ENCODE measurements at places on chromosomes 12 and 14.

GRCh38 chr14:79551523-79551922 is 659.8 kb downstream of the DIO2 start:
- DNase-seq, result no peak

GRCh38 chr14:73721101-73721821 is 7.1 kb upstream of the PNMA1 start:
- no peak for DNase-seq

- no peak for DNase-seq
These were observed 2.3 kb downstream of the NACA start for GRCh38 chr12:56722832-56723231.

GRCh38 chr12:20367583-20368113 is 689 bp upstream of the PDE3A start:
- no peak for DNase-seq

DNA sequence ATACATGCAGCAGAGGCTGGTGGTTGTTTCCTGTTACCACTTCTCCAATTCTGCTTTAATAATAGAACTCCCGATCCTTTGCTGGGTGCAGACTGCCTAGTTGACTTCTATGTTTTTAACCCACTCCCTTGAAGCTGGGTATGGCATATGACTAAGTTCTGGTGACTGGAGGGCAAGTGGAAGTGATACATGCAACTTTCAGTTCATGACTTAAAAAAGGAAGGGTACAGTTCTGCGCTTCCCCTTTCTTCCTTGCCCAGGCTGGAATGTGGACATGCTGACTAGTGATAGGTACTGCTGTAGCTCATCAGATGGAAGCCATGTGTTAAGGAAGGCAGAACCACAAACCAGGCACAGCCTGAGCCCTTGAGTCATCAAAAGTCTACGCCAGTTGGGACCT is 2.4 kb upstream of the A2M start:
- peak; percentile 4 for DNase-seq

DNA sequence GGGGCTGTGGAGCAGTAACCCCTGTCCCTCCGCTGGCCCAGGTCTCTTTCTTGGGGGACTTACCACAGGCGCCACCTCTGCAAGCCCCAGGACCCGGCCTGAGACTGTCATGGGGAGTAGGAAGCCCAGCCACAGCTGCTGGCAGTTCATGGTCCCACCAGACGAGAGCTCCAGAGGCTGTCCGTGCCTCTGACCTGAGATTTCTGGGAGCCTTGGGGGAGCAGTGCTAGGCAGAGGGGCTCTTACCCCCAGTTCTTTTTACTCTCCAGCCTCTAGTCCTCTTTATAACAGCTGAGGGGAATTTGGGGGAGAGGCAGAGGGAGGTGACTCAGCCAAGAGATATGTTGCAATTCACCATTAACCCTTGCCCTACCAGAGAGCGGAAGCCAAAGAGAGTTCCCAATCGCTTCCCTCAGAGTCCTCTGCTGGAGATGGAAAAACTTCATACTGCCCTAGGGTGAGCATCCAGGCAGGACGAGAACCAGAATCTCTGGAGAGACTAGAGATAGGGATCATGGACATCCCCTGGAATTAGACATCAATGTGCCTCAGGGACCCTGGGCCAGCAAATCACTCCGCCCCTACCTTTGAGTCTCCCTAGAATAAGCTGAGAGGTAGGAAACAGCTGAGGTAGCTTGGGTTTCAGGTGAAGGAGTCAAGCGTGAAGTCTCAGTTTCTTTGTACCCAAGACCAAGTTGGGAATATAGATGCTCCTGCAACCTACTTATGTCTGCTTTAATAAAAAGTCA is at the start of gene MMP19:
TSS of gene MMP19 (minus strand) at position 256 of the 749 bp plus-strand sequence. CDS start at position 150, 106 bp downstream.
- no peak for DNase-seq

DNA sequence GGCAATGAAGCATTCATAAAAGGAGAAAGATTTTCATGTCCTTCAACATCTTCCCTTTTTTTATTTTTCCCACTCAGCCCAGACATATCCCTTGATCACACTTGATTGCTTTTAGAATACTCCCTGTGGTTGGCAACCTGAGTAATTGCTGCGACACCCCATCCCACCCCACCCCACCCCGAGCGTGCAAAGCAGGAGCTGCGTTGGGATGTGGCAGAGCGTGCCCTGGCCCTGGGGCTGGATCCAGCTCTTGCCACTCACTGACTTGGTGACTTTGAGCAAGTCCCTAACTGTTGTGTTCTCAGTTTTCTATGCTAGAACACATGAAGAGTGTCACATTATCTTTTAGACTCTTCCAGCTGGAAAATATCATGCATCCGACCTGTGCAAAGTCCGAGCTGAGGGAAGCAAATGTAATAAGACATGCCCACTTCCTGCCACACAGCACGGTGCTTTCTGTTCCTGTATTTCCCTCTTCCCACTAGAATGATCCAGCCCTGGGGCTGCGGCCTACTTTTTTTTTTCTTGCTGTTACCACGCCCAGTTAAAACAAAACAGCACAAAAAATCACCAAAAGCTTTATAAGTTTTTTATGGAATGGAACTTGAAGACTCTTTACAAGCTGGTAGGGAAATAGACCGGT is 4.0 kb downstream of the ASCL4 start:
- no peak for DNase-seq

- DNase-seq, result no peak
These were observed 199.6 kb downstream of the TRHDE start for GRCh38 chr12:72471806-72472205.

DNA sequence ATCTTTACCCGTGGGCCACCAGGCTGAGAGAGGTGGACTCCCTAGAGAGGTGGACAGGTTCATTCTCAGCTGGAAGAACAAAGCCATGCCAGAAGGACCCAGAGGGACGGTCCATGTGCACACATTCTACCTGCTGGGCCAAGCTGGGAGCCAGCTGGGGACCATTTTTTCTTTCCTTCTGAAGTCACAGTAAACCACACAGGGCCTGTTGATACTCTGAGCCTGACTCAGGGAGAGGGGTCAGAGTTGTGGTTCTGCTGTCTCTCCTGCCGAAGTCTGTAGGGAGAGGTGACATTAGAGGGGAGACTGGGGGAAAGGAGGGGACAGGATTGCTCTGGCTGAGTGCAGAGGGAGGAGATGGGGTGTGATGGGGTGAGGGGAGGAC is 148.6 kb downstream of the TSPAN9 start:
- DNase-seq, result no peak

GRCh38 chr14:94213741-94214140 is 39.6 kb downstream of the PPP4R4 start:
- no peak for DNase-seq

GRCh38 chr12:104475271-104475670 is 18.5 kb downstream of the CHST11 start:
- DNase-seq, result no peak

- no peak for DNase-seq
These were observed 21.1 kb upstream of the TAS2R14 start for GRCh38 chr12:10960211-10960610.

- no peak for DNase-seq
These were observed 4.7 kb upstream of the TMEM229B start for GRCh38 chr14:67493092-67493717.

All from activated CD4-positive, alpha-beta T cell treated with anti-CD3 and anti-CD28 coated beads for 48 hours (primary cell).